ENCODE measurements at places on chromosomes 5 and 9. TPM values are rescaled to one million over a fixed set of nuclear protein-coding genes. Genes with fewer than 3 reads are reported as not detected.
A peak's percentile ranks its signal among the peaks of the same experiment; 100 is the strongest.

DNA sequence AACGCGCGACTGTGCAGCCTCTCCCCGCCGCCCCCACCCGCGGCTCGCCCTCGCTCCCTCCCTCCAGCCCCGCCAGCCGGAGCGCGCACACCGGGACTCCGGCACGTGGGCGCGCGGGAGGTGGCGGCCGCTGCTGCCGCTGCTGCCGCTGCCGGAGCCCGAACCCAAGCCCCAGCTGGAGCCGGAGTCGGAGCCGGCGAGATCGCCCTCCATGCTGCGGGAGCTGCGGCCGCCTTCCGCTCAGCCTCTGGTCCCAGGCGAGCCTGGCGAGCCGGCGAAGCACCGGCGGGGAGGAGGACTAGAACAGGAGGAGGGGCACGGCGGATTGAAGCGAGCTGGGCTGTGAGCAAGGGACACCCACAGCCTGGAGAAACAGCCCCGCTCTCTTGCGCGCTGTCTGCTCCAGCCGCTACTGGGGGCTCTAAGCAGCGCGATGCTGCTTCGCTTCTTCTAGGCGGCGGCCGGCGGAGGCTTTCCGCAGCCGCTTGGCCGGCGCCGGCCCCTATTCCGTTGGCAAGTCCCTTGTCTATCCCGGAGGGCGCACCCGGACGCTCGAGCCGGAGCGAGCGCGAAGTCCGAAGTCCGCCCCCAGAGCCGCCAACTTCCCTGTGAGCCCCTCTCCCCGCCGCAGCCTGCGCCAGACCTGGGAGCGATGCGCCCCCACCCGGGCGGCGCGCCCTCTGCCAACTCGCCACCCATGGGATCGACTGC, 598.7 kb upstream of the SGCD start:
- peak; percentile 74 for DNase-seq

ASTN2 gene
- total RNA-seq = 7.5 TPM

DNA sequence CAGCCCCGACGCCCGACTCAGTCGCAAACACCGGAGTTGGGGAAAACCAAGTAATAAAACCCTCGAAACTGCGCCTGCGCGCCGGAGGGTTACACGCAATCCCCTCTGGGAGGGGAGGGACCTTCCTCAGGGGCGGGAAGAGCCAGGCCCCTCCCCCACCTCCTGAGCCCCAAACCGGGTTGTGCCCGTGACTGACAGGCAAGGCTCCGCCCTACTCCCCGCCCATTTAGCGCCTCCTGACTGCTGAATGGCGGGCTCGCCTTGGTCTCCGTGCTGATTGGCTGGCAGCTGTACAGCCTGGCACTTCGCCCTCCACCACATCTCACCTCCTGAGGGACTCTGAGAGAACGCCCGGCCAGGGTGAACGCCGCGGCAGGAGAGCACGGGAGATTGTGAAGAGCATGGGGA, at the start of gene PRDM9:
PRDM9 (plus strand) TSS at position 332 of the 408 bp plus-strand sequence. CDS start 1,425 bp downstream, outside the sequence.
- peak; percentile 37 for DNase-seq

GRCh38 chr5:83331842-83332241, 139.7 kb upstream of the VCAN start:
- peak; percentile 53 for DNase-seq

FLT4 gene
- total RNA-seq = 0.76 TPM

GRCh38 chr9:88750832-88751360, 215.9 kb downstream of the NXNL2 start:
- DNase-seq = no peak

GRCh38 chr5:1744393-1745122, 55.1 kb downstream of the MRPL36 start:
- no peak for DNase-seq

MARVELD2 gene
- 5.5 TPM for total RNA-seq

GRCh38 chr9:5586391-5586802, 42.5 kb upstream of the RIC1 start:
- peak; percentile 82 for DNase-seq

CCDC180 gene
- 0.11 TPM for total RNA-seq

DNA sequence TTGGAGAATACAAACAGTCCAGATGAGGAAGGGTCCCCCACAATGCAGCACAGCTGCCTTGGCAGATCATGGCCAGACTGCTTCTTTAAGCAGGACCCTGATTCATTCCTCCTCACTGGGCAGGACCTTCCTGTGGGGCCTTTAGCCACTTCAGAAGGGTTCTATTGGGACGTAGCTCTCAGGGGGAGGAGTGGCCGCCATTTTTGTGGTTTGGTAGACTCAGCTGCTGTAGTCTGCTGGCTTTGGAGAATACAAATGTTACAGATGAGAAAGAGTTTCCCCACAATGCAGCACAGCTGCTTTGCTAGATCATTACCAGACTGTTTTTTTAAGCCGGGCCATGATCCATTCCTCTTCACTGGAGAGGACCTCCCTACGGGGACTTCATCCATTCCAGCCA, 57.4 kb downstream of the TMEM38B start:
- no peak for DNase-seq

BHMT2 gene
- total RNA-seq = 4.4 TPM

PROB1 gene
- total RNA-seq = 2.3 TPM

DNA sequence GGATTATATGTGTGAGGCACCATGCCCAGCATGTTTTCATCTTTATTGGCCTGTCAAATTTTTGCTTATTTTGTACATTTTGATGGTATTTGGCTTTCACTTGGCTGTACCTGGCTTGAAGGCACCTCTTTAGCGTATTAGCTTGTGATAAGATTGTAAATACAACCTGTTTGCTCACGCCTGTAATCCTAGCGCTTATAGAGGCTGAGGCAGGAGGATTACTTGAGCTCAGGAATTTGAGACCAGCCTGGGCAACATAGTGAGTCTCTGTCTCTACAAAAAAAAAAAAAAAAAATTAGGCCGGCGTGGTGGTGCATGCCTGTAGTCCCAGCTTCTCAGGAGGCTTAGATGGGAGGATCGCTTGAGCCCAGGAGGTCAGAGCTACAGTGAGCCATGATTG, 11.3 kb downstream of the SEC24A start:
- DNase-seq = no peak

DNA sequence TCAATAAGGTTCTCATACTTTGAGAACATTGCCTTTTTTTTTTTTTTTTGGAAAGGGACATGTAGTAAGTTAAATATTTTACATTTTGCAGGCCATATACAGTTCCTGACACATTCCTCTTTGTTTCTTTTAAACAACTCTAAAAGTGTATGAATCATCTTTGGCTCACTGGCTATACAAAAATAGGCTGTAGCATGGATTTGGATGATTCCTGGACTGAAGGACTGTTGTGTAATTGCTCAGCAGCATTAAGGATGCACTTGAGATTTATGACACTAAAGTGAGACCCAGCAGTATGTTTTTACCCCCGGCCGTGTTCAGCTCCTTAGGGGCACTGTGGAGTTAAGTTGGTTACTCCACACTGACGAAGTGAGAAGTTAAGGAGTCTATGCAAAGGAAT, 41.3 kb downstream of the VPS13A start:
- peak; percentile 82 for DNase-seq

TAF11L13 gene
- not detected for total RNA-seq

CA9 gene
- total RNA-seq = 3.4 TPM

DRD1 gene
- total RNA-seq = not detected

DNA sequence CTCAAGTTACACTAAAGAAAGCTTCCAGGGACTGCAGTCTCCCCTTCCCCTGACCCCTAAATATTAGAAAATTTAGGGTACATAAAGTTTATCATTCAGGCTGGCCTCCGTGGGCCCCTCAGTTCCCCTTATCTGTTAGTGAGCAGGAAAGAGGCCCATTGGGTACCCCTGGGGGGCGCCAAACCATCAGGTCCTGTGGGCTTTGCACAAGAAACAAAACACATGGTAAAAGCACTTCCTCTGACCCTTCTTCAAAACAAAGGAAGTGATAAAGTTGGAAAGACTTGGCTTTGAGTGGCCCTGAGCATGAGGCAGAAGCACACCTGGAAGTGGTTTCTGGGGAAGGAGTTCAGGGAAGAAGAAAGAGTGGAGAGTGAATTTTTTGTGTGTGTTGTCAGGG, 213.0 kb downstream of the SMARCA2 start:
- DNase-seq = peak; percentile 17

GRCh38 chr5:96977228-96977627, 41.3 kb downstream of the LNPEP start:
- peak; percentile 10 for DNase-seq

FRMD3 gene
- 0.13 TPM for total RNA-seq

FGF18 gene
- total RNA-seq = not detected

DNA sequence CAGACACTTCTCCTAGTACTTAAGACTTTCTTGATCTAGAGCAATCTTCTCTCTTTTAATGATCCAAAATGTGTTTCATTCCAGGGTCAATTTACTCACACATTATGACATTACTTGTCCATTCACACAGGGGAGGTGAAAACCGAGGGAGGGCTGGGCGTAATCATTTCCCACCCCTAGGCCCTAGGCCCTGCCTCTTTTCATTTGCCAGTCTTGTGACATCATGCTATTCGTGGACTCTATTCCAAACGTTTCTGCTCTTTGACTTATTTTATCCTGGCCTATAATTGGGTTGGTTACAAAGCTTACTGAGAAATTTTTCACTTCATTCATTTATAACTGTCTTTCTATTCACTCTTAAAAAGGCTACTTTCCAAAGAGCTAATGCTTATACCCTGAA, 2.4 kb downstream of the DCAF12 start:
- DNase-seq = peak; percentile 28

DNA sequence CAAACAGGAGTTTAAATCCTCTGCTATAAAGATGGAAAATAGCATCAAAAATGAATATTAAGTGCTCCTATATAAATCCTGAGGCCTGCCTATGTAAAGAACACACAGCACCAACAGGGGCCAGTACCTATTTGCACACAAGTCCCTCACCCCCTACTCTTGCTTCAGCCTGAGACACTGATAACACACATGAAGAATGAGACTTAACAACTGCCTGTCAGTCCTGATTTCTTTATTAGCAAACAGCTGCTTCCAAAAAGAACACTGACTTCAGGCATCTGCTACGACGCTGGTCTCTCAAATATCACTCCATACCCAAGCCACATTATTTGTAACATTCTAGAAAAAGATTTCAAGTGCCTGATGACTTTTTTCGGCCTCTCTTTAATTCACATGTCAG, 55.5 kb downstream of the MYO10 start:
- no peak for DNase-seq

LMNB1 gene
- 27.3 TPM for total RNA-seq

DNA sequence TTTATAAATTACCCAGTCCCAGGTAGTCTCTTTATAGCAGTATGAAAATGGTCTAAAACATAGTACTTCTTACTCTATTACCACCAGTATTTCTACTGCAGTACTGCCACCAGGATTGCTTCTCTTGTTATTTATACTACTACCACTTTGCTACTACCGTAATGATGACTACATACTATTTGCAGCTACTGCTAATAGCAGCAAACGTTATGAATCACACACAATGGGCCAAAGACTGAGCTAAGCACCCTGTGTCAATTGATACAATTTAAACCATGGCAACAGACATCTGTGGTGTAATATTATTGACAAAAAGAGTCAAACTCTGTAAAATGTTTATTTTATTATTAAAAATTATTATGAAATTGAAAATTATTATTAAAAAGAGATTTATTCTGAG, 15.3 kb upstream of the KIF12 start:
- DNase-seq = peak; percentile 71

DNA sequence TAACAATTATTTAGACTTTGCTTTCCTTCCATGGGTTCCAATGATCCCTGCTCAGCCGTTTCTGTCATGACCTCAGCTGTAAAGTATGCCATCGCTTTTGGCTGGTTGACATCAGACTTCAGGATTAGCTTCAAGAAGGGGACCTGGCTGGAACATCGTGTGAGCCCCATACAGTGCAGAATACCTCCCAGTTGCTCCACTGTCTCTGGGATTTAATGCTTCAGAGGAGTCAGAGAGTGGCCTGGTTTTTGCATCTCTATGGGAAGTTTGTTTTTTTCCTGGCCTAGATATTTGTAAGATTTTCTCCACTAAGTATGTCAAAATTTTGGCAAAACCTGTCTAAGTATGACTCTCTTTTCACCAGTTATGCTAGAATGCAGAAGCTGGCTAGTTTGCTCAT, 216.9 kb downstream of the GABBR2 start:
- DNase-seq = peak; percentile 79

FAM13B gene
- total RNA-seq = 19.0 TPM

- no peak for DNase-seq
These were observed 57.4 kb upstream of the PTPDC1 start for GRCh38 chr9:94026816-94027215.

CCDC171 gene
- 0.76 TPM for total RNA-seq

GRCh38 chr5:16755641-16756040, 138.8 kb upstream of the RETREG1 start:
- no peak for DNase-seq

GRCh38 chr9:98958271-98958984, 14.7 kb downstream of the COL15A1 start:
- DNase-seq = peak; percentile 95

GRCh38 chr5:144857454-144857853, 686.8 kb downstream of the KCTD16 start:
- DNase-seq = no peak

DNA sequence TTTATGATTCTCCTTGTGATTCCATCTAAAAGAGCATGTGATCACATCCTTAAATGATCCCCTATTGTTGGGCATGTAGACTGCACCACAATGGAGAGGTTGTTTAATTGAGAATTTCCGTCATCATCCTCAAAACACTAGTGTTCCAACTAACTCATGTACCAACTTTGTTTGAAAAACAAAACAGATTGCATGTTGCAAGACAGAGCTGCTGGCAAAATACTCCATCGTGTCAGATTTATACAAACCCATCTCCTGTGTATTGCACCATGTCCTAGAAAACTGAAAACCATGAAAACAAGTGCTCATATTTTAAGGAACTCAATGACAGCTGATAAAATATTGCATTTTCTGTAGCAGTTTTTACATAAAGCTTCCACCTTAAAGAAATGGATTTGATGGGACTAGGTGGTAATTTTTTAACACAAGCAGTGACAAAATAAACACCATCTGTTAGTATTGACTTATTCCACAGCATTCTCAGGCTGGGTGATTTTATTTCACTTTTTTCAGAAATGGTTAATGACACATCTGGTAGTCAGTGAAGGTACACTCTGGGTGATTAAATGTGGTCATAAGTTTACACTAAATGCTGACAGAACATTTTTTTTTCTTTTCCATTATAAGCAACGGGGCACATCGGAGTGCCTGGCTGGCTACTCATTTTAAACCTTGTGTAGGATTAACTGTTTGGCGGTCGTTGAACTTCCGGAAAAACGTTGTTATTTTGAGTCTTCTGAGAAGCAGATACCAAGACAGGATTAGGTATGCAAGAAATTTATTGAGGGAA, 602.9 kb upstream of the WWC1 start:
- peak; percentile 58 for DNase-seq

GRCh38 chr9:91682806-91683205, 259.2 kb upstream of the NFIL3 start:
- DNase-seq = peak; percentile 93
